ENCODE measurements at places on chromosomes 12 and 14. TPM values are rescaled to one million over a fixed set of nuclear protein-coding genes. Genes with fewer than 3 reads are reported as not detected.

TMEM106C gene
- total RNA-seq, result 42.5 TPM

GRIN2B gene
- total RNA-seq, result 0.03 TPM

RNU6-7 gene
- total RNA-seq, result not detected

SEC23A gene
- total RNA-seq, result 79.7 TPM

SELPLG gene
- 4.2 TPM for total RNA-seq

DEPDC4 gene
- 0.32 TPM for total RNA-seq

LBHD2 gene
- not detected for total RNA-seq

RECQL gene
- 18.0 TPM for total RNA-seq

DNA sequence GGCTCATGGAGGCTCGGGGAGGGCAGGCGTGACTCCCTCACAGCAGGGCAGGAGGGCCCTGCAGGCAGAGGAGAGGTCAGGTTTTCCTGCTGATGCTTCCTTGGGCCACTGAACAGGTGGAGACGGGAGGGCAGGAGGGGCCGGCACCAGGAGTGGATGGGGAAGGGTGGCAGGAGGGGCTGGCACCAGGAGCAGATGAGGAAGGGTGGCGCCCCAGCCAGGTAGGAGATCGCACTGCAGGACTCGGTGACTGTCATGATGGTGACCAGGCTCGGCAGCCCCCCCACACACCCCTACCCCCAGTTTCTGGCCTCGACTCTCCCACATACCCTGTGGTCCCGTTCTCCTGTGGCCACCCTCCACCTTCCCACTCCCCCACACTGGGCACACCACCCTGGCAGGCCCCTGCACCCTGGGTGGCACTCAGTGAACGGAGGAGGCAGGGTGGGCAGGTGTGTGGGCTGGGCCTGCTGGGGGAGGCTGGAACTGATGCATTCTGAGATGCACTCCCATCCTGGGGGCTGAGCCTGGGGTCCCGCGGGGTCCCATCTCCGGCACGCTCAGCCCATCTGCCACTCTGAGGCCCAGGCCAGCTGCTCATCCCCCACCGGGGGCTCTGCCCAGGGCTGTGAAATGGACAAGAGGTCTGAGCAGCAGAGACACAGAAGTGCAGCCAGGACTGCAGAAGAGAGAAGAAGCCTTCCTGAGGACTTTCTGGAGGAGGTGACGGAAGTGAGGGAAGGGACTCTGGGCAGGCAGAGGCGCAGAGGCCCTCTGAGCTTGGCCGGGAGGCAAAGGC, 2.8 kb downstream of the NUDT14 start:
- DNase-seq, result no peak

DNA sequence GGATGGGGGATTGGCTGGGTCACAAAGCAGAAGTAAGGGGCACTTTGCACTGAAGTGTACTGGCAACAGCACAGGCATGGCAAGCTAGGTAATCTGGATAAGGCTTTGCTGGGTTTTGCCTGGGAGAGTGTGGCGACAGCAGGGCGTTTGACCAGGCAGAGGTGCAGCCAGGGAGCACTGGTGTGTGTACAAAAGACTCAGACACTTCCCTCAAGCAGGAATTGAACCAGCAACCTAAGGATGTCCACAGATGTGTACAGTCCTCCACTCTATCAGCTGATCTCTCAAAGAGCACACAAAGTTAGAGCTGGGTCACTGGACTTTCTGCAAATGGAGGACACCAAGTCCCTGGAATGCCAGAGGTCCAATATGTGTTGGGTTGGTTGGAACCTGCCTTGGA, 15.4 kb upstream of the RNASE4 start:
- DNase-seq, result no peak

- DNase-seq, result no peak
Observed at GRCh38 chr14:99454246-99454645, 26.4 kb downstream of the SETD3 start.

DNA sequence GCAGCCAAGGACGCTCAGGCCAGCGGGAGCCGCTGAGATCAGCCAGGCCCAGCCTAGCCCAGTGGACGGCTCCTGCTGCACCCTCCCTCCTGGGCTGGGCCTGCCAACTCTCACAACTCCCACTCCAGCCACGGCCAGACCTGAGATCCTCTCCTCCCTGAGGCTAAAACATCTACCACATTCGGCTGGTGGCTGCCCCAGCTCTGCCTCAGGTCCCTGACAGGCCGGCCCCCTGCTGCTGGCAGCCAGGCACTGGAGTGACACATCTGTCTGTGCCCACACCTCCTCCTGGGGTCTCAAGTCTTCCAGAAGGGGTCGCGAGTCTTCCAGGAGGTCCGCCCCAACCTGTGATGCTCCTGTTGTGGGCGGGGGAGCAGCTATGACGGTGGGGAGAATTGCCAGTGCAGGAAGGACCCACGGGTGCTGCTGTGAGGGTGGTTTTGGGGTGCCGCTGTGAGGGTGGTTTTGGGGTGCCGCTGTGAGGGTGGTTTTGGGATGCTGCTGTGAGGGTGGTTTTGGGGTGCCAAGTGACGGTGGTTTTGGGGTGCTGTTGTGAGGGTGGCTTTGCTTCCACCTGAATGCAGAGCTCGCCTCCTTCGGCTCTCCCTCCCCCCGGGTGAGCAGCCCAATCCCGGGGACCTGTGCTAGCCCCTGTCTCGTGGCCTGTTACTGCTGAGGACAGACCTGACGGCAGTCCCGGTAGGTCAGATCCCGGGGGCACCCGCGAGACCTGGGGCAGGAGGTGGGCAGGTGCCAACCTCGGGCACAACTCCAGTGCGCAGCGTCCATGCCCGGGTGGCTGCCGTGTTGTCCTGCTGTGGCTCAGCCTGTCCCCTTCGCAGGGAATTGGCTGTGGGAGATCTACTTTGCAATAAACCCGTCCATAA, 27.5 kb upstream of the C14orf180 start:
- no peak for DNase-seq

- no peak for DNase-seq
Observed at GRCh38 chr12:80186727-80187217, 87.4 kb downstream of the OTOGL start.

- no peak for DNase-seq
Observed at GRCh38 chr12:31961137-31961536, 1.9 kb downstream of the RESF1 start.

GRCh38 chr14:87097015-87097414, 896.0 kb downstream of the GALC start:
- DNase-seq, result no peak

GRCh38 chr12:51131745-51132521, 41.0 kb downstream of the TFCP2 start:
- DNase-seq, result no peak

DNA sequence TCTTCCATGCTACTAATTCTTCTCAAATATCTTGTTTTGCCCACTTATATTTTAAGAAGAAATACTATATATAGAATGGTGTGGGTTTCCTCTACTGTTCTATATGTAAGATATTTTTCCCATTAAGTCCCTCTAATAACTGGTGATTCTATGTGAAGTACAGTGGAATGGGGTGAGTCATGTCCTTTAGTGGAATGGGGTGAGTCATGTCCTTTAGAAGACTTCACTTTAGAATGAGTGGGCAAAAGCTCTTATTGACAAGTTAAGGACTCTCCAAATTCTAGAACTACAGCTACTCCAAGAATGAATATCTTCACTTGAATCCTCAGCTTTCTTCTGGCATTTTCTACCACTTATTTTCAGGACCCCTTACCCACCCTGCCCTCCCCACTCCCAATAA, 349.9 kb downstream of the ETNK1 start:
- no peak for DNase-seq

- DNase-seq, result no peak
Observed at GRCh38 chr12:96359328-96359727, 40.9 kb downstream of the CDK17 start.

DNA sequence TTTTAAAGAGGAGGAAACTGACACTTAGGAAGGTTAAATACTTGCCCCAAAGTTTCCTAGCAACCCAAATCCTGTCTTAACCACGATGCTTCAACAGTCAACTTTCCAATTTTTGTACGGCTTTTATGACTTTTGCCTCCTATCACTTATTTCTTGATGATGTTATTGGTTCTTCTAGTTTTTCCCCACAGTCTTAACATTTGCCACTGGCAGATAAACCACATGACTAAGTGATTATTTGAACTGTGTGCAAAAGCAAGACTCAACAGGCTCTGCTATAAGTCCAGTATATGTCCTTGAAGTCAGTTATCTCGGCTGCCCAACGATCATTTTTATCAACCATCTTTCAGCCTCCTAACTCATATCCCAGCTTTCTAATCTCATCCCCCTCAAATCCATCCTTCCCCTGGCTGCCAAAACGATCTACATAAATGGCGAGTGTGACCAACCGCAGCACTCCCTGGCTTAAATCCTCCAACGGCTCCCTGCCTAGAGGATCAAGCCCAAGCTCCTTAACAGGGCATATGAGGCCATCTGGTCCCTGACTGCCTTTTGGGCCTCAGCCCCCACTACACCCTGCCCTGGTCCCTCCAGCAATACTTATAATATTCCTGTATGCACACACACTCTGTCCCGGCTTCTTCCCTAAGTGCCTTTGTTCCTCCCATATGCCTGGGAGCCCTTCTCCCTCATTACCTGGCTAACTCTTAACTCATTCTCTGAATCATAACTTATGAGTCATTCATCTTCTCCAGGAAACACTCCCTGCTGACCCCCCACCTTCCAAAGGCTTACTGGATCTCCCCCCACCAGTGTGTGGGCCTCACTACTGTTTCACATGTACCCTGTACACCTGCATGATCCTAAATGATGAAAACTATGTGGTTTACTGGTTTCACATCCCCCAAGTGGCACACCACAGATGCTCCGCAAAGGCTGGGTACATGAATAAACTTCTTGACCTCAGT, 8.8 kb downstream of the VPS37B start:
- DNase-seq, result no peak

DNA sequence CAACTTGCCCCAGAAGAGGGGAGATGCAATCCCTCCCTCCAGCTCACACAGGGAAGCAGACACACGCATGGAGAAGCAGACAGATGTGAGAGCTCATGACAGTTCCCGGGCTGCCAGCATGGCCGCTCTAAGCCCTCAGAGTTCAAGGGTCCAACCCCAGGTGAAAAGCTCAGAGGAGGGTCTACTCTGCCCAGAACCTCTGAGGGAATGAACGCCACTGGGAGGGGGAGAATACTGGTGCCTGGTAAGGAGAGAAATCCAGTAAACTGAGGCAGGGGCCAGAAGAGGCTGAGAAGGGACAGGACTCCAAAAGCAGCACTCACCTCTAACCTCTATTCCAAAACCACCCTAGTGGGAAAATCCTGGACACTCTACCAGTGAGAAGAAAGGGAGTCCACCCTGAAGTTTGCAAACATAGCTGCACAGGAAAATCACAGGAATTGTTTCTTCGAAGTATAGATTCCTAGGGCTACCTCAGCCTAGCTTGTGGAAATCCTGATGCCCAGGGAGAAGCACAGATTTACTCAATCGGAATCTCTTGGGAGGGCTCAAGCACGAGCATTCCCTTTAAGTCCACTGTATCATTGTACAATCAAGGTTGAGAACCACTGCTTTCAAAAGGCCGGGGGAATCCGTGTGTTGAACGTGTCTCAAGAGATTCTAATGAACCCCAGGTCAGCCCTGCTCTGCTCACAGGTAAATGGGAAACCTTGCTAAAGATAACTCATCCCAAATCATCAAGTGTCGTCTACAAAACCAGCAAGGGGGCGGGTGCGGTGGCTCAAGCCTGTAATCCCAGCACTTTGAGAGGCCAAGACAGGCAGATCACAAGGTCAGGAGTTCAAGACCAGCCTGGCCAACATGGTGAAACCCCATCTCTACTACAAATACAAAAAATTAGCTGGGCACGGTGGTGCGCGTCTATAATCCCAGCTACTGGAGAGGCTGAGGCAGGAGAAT, 34.3 kb upstream of the PLEKHG6 start:
- DNase-seq, result no peak

DNA sequence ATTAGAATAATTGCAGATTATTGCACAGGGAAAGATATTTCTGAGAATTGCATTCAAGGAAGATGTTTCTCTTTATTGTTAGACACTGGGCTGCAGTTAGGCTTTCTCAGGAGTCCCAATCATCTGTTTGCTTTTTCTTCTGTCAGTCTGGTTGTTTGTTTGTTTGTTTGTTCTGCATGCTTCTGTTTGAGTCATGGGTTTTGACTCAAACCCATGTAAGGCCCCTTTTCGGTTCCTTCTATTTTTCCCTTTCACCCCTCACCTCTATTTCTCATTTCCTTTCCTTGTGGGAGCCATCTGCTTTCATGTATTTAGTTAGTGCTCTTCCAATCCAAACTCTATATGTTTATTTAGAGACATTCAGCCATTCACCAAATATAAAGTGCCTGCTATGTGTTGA, 25.1 kb upstream of the CISTR start:
- no peak for DNase-seq

DNA sequence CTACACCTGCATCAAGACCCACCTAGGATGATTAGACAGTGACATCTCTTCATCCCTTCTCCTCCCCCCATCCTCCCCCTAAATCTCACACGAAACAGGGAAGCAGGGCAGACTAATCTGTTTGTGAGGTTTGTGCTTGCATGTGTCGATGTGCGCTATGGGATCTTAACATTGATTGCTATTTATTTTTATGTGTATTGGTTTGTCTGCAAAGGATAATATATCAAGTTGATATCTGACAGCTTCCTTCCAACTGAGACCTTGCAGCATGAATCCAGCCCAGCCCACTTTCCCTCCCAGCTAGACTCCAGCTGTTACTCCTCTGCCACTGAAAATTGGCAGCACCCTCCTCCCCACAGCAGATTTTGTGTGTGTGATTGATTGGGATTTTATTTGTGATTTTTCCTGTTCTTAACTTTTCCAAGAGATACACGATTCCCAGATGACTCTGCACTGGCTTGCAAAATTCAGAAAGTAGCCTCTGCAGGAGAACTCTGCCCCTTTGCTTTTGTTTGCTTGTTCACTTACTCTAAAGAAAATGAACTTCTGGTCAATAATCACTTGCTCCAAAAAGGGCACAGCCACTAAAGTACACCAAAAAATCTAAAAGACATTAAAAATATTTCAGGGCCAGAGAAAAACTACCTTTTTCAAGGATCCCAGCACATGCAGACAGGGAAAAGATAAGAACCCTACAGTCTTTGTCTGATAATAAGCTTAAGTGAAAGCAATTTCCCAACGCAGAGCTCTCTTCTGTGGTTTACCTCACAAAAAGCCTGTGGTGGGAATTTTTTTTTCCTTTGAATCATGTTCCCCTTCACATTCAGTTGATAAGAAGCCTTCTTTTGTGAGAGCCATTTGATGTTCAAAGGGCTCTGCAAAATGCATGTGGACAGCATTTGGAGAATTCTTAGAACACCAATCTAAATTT, 222.1 kb downstream of the RPS29 start:
- no peak for DNase-seq

GRCh38 chr12:69947123-69947522, 122.1 kb downstream of the MYRFL start:
- DNase-seq, result no peak
